Stimulated activated CD8-positive, alpha-beta memory T cell treated with anti-CD3 and anti-CD28 coated beads, Interleukin-7, amount 100 ng/mL, for 1 hour (primary cell): ENCODE measurements at places on chromosomes 2 and 18.

DNA sequence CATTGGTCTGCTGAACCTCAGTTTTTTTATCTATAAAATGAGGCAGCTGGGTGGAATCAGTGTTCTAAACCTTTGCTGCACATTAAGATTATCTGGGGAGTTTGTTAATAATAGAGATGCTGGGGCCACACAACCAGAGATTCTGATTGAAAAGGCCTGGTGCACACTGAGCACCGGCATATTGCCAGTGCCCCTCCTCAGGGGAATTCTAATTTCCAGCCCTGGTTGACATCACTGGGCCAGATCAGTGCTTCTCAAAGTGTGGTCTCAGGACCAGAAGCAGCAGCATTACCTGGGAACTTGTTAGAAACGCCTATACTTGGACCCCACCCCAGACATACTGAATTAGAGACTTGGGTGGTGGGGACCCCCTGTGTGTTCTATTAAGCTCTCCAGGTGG is 112.5 kb downstream of the SETBP1 start:
- no peak for DNase-seq

GRCh38 chr2:102114851-102115497 is 27.6 kb upstream of the IL1R1 start:
- DNase-seq = no peak

DNA sequence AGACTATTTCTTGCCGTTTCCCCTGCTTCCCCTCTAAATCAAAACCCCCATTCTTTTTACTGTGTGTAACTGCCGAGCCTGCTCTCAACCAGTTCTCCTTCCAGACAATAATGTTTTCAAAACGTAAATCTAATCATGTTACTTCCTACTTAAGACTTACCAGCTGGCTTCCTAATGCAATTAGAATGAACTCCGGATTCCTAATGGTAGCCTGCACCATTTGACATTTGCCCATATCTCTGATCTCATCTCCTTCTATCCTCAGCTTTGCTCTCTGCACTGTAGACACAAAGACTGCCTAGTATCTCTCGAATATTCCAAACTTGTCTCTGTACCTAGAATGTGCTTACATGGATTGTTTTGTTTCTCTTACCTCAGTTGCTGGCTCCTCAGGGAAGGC is 12.9 kb downstream of the TTL start:
- DNase-seq = no peak

- no peak for DNase-seq
Observed at GRCh38 chr2:133855526-133855925, 287.3 kb upstream of the NCKAP5 start.

GRCh38 chr18:8095947-8096570 is 513.2 kb upstream of the RAB12 start:
- DNase-seq = no peak

DNA sequence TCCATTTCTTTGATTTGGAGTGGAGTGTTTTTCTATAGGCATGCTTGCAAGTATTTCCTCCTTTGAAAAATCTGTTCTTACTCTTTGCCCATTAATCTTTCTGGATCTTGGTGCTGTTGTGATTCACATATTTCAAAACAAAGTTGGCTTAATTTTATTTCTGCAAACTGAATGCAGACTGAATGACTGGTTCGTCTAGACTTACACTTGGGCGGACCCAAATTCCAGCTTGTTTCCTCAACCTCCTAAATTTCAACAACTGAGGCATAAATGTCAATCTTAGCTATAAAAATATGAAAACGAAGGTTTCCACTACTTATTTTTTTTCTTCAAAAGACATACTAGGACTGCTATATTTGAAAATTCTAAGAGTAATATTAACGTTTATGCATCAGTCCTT is 59.0 kb downstream of the ANKRD44 start:
- no peak for DNase-seq

DNA sequence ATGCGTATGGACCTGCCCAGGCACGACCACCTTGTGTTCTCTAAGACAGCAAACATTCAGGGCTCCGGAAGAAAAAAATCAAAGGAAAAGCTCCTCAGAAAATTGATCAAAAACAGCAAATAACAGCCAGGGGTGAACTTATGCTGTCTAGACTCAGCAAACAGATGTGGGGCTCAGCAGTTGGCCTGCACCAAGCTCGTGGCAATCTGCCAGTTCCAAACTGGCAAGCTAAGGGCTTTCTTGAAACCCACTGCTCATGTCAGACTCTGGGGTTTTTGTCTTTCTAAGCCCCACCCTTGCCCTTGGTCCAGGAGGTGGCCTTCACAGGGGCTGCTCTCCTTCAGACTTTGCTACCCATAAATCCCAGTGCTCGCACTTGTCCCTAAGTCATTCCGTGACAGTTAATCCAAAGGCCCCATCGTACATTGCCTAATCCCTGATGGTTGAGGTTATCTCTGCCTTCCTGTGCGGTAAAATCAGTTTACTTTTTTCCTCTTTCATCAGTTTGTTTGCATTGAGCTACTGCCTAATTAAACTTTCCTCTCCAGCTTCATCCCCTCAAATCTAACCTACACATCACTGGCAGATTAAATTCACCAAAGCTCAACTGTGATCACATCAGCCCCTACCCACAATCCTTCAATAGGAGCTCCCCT is 408.0 kb downstream of the LRATD1 start:
- DNase-seq = no peak

GRCh38 chr2:65015731-65016130 is 26.5 kb downstream of the SLC1A4 start:
- DNase-seq = no peak

DNA sequence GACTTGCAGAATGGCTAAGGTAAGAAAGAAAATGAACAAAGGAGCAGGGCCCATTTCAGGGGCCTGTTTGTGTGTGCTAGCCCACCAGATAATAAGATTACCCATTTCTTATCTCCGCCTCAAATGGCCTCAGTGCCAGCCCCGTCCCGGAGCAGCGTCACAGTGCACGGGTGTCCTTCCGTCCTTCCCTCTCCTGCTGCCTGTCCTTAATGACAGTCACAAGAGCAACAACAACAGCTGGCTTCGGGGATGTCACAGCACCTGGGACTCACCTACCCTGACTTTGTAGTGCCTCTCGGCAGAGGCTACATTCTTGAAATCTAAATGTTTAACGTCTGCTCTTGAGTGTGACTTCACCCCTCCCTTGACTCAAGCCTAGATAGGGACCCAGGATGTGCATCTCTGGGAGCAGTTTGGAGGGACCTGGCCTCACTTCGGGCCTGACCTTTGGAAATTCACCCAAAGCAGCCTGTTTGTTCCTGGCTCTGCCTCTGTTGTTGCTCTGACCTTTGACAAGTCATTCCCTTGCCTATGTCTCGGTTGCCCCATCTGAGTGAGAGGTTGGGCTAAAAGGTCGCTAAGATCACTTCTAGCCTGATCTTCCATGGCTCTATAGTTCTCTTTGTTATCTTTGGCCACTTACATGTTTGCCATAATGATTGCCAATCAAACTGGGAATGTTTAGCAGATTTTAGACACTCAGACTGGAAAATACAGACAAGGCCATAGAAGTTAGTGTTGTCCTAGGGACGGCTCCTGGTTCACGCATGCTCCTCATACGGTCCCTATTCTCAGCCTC is 122.5 kb downstream of the KLHL29 start:
- DNase-seq = no peak

DNA sequence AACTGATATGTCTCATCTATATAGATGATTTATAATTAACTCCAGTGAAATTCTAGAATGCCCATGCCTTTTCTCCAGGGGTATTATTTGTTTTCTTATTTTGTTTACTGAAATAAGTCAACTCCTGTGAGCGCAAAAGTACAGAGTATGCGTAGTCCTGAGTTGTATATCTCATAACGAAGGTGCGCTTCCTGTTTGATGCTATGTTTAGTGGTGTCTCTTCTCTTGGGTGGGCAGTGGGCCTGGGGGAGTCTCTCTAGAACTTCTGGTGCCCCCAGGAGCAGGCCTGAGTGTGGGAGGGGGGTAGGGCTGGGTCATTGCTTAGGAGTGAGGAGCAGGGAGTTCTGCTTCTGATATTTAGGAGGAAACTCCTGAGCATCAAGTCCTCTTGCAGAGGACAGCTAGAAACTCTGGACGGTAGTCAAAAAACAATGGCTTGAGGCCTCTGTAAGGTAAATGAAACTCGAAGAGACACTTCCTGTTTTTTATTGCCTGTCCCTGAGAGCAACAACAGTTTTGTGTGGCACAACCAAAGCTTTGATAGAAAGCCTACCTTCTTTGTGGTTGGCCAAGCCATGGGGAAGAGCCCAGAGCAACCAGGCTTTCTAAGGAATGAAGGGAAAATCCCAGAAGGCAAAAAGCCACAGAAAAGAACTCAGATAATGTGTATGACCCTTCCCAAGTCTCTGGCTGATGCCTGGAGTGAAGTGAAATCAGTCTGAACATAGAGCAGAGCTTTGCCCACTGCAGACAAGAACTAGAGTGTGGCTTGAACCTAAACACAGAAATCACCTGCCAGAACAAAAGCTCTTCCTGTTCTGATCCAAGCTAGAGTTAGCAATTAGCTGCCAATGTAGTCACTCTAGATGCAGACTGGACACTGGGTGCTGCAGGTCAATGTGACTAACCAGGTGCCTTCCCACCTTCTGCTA is 8.5 kb upstream of the SP140L start:
- no peak for DNase-seq

- no peak for DNase-seq
Observed at GRCh38 chr2:235265348-235265965, 228.4 kb upstream of the AGAP1 start.

DNA sequence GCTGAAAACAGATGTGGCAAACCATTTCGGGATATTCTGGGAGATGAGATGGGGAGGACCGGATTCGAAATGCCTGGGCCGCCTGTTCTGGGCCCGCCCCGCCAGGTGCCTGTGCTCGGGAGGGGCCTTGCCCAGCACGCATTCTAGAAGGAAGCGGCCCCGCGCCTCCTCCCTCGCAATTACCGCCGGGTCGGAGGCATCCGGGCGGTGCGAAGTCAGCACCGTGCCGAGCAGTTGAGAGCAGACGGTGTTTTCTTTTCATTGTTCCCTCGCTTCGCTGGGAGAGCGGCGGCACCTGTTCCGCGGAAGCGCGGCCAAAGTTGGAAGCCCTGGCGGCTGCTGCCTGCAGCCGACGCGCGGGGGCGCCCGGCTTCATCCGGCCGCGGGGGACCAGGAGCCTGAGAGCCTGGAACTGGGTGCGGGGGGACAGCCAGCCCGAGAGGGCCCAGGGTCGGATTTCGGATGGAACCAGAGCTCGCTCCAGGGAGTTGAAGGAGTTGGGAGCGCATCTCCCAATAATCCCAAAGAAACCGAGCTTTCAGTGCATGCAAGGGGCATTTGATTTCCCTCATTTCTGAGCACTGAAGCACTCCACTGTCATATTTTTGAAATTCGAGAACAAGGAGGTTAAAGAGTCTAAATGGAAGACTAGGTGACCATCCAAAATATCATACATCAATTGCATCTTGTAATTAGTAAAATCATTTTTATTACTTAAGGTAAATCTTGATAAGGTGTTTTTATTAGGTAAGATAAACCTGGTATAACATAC is 241.8 kb upstream of the RAB12 start:
- DNase-seq = no peak

DNA sequence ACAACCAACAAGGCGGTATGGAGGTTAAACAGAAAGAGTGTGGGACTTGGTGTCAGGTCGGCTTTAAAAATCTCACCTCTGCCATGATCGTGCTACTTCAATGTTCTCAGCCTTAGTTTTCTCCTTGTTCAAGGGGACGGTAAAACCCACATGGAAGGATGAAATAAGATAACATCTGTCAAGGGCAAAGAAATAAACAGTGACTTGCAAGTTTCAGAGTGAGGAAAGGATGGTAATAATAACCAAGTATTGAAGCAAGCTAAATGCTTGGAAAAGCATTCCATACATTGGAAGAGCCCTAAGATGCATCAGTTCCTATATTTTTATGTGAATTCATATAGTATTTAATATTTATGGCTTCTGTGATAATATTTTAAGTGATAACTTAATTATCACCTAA is 29.8 kb upstream of the LMAN1 start:
- DNase-seq = no peak

DNA sequence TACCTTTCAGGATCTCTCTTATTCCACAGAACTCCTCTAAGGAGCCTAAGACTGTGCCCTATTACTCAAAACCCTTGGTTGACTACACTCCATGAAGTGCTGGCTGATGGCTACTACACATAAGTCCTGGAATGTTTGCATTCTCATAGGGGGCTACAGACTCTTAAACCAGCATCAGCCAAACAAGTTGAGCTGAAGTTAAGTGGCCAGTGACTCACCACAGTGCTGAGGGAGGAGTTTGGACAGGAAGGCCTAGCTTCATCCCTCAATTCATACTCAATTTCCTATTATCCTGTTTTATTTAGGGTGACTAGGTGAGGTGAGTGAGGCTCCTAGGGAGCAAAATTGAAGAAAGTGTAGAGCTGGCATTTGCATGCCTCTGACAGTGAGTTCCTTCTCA is 246.7 kb downstream of the SMAD2 start:
- DNase-seq = no peak

DNA sequence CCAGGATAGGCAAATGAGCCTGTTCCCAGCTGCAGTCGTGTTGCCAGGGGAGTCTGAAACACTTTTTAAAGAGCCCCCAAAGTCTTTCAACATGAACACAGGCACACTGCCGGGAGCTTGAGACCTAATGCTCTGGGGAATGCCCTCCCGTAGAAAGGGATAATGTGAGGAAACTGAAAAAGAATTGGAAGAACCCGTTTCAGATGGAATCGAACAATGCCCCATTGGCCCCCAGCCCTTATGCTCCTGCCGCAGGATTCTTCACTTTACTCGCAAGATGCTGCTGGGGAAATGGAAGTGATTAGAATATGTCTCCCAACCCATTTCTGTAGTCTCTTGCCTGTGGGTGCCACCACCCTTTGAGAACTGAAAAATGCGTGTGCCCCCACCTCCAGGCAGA is 136.3 kb upstream of the GATA6 start:
- DNase-seq = no peak

DNA sequence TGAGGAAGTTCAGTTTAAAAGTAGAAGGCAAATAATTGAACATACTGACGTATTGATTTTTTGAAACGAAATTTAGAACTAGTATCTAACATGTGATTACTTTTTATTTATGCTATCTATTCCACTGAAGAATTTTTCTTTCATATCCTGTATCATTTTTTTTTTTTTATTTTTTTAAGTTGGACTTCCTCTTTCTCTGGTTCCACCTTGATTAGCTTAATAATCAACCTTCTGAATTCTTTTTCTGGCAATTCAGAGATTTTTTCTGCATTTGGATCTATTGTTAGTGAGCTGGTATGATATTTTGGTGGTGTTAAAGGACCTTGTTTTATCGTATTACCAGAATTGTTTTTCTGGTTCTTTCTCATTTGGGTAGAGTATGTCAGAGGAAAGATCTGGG is 411.2 kb downstream of the SOX11 start:
- no peak for DNase-seq

- DNase-seq = no peak
Observed at GRCh38 chr2:149827585-149828126, 240.1 kb upstream of the MMADHC start.

GRCh38 chr2:119483896-119484718 is 40.2 kb downstream of the SCTR start:
- no peak for DNase-seq

GRCh38 chr2:72028996-72029395 is 118.7 kb downstream of the CYP26B1 start:
- no peak for DNase-seq

GRCh38 chr2:47485751-47486300 is 82.9 kb downstream of the MSH2 start:
- no peak for DNase-seq

- DNase-seq = no peak
Observed at GRCh38 chr2:198316852-198317396, 512.5 kb downstream of the PLCL1 start.

- DNase-seq = no peak
Observed at GRCh38 chr18:66872277-66872676, 268.4 kb upstream of the CDH19 start.
